ENCODE measurements at places on chromosomes 12 and 14.
A peak's percentile ranks its signal among the peaks of the same experiment; 100 is the strongest.

GRCh38 chr12:31323391-31324115 is 2.4 kb downstream of the SINHCAF start:
- DNase-seq, result peak; percentile 40

GRCh38 chr14:95623195-95623594 is 63.0 kb upstream of the TCL1B start:
- DNase-seq, result no peak

GRCh38 chr14:25411781-25412757 is 362.1 kb upstream of the STXBP6 start:
- no peak for DNase-seq

DNA sequence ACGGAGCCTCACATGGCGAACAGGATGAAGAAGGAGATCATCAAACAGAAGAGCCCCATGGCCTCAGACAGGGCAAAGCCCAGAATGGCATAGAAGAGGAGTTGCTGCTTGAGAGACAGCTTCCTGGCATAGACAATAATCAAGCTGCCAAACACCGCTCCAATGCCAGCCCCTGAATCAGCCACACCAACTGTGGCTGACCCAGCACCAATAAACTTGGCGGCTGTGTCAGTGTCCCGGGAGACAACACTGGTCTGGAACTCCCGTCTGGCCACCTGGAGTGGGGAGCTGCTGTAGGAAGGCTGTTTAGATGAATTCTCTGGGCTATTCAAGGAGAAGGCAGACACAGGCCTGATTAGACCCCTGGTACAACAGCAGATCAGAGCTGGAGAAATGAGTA is 100.1 kb downstream of the HEATR5A start:
- DNase-seq, result no peak

DNA sequence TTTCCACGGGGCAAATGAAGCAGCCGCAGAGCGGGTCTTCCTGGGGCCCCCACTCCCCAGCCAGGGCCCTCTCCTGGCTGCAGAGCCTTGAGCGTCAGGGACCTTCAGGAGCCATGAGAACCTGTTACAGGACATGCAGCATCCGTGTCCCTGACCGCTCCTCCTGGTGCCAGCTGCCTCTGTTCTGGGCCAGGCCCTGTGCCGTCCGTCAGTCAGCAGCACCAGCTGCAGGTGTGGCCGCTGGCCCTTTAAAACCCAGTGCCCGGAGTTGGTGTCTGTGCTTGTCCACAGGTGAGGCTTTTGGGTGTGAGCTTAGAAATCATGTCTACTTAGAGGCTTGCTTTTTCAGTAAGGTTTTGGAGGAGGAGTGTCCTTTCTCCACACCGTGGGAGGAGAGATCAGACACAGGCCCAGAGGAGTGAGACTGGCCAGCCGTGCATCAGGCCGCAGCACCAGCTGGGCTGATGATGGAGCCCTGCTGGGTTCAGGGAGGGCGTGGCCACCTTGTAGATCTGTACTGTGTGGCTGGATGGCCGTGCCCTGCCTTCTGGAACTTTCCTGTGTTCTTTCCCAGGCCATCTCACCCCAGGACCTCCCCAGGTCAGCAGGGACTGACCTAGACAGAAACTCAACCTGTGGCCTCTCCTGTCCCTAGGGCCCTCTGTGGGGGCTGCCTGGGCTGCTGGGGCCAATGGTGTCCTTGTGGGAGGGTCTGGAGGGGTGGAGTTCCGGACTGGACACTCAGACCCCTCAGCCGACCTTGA is 27.1 kb downstream of the AACS start:
- no peak for DNase-seq

DNA sequence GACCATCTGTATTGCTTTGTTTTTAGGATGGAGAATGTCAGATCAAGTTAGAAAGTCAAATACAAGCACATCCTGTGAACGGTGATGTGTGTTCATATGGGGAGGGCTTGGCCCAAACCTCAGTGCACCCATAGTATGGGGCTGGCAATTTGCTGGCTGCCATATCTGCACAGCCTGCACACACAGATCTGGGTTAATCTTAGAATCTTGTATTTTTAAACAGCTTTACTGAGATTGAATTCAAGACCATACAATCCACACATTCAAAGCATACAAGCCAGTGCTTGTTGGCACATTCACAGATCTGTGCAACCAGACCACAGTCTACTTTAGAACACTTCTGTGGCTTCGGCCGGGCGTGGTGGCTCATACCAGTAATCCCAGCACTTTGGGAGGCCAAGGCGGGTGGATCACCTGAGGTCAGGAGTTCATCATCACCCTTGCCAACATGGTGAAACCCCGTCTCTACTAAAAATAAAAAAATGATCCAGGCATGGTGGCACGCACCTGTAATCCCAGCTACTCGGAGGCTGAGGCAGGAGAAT is 90.4 kb downstream of the CCDC92 start:
- DNase-seq, result no peak

DNA sequence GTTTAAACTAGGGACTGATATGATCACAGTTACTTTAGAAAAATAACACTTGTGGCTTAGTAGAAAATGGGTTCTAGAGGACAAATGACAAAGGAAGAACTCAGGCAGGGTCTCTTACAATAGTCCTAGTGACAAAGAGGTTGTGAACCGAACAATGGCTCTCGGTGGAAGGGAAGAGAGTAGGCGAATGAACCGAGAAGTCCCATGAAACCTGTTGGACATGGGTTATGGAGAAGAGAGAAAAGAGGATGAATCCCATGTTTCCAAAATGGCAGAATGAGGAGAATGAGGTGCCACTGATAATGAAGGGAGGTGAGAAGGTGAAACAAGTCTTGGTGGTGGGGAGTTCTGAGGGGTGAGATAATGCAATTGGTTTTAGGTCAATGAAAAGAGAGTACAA is 94.1 kb downstream of the PPM1H start:
- no peak for DNase-seq

DNA sequence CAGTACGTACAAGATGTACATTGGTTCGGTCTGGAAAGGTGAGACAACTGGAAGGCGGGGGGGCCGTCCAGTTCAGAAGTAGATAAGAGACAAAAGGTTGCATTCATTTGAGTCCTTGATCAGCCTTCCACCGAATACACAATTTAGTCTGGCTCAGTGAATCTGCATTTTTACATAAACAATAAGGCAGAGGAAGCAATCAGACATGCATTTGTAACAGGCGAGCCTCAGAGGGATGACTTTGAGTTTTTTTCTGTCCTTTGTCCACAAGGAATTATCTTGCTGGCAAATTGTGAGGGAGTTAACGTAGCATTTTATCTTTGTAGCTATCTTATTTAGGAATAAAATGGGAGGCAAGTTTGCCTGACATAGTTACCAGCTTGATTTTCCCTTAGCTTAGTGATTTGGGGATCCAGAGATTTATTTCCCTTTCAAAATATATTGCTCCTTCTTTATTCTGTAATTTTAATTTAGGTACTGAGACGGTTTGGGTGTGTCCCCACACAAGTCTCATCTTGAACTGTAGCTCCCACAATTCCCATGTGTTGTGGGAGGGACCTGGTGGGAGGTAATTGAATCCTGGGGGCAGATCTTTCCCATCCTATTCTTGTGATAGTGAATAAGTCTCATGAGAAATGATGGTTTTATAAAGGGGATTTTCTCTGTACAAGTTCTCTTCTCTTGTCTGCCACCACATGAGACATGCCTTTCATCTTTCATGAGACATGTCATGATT is 59.4 kb downstream of the TESPA1 start:
- no peak for DNase-seq

GRCh38 chr12:33253178-33253577 is 186.4 kb downstream of the SYT10 start:
- no peak for DNase-seq

DNA sequence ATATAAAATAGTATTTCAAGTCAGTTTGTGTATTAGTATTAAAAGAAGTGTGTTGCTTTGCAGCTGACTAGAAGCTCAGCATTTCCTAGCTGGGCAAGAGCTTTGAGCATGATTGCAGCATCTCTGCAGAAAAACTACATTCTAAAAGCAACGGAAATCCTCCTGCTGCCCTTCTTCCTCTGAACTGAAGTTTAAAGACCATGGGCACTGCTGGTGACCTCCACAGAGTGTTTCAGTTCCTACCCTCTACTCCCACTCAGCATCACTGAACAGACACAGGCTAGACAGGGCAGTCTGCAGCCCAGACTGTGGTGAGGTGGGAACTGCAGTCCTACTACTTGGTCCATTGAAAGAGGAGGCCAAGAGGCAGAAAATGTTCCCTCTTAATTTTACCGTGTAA is 59.0 kb downstream of the FAR2 start:
- no peak for DNase-seq

- peak; percentile 59 for DNase-seq
These were observed 57.9 kb downstream of the TRPV4 start for GRCh38 chr12:109775172-109775881.

DNA sequence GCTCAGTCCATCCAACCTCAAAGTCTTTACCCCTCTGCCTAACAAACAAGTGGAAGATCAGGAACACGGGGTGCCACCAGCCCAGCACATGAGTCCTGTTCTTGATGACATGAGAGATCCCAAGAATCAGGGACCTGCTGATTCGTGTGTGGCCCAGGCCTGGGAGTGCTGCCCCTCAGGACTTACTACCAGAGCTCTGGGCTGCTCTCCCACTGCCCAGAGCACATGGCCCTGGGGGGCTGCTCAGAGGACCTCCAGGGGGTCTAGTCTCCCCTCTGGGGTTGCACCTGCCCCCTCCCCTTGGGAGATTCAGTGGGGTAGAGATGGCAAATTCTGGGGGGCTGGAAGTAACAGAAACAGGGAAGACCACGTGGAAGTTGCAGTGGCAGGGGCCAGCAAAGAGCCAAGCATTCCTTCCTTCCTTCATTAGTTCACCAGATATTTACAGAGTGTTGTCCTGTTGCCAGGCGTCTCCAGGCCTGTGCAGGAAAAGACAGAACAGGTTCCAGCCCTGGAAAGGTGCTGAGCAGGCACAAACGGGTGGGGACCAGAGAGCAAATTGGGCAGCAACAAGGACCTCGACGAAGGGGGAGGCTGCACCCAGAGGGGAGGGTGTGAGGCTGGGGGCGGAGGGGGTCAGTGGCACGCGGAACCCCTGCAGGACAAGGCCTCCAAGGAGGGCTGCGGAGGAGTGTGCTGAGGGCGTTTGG is 45.1 kb upstream of the MEG3 start:
- DNase-seq, result no peak

DNA sequence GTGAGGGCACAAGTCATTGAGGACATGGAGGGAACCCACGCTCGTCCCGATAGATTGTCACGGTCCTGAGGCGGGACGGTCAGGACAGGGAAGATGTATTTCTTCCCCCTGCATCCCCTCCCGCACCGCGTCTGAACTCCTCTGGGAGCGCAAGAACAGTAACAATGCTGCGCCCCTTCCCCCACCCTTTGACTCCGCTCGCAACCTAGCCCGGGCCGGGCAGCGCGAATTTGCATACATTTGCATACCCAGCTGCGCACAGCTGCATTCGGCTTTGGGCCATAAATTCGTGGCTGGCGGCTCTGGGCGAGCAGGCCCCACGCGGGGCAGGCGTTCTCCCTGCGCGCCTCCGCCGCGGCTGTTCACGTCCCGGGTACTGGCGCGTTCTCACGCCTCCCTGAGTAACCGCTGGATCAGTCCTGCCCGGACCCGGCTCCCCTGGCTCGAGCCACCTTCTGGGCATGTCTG is 29.0 kb upstream of the SMUG1 start:
- DNase-seq, result no peak

DNA sequence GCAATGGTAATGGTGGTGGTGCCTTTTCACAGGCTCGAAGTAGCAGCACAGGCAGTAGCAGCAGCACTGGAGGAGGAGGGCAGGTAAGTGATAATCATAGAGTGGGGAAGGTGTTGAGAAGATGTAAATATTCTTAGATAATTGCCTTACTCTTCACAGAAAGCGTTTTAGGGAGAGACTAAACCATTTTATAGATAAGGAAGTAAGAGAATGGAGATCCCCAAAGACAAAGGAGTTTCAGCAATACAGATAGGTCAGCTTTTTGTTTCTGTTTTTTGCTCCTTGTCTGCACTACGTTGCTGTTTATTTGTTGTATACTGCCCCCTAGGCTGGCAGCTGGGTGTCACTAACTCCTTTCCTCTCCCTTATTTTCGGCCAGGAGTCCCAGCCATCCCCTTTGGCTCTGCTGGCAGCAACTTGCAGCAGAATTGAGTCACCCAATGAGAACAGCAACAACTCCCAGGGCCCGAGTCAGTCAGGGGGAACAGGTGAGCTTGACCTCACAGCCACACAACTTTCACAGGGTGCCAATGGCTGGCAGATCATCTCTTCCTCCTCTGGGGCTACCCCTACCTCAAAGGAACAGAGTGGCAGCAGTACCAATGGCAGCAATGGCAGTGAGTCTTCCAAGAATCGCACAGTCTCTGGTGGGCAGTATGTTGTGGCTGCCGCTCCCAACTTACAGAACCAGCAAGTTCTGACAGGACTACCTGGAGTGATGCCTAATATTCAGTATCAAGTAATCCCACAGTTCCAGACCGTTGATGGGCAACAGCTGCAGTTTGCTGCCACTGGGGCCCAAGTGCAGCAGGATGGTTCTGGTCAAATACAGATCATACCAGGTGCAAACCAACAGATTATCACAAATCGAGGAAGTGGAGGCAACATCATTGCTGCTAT is 2.0 kb downstream of the SP1 start:
- no peak for DNase-seq

DNA sequence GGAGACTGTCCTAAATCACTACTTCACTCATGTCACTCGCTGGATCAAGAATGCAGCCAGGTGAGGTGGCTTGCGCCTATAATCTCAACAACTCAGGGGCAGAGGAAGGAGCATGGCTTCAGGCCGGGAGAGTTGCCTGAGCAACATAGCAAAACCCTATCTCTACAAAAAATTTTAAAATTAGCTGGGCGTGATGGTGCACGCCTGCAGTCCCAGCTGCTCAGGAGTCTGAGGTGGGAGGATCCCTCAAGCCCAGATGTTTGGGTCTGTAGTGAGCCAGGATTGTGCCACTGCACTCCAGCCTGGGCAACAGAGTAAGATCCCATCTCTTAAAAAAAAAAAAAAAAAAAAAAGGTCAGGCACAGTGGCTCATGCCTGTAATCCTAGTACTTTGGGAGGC is 5.9 kb downstream of the SMAGP start:
- DNase-seq, result no peak
